ENCODE measurements at places on chromosomes 2 and 18.

GRCh38 chr2:205715831-205716525, 33.7 kb downstream of the NRP2 start:
- no peak for DNase-seq

DNA sequence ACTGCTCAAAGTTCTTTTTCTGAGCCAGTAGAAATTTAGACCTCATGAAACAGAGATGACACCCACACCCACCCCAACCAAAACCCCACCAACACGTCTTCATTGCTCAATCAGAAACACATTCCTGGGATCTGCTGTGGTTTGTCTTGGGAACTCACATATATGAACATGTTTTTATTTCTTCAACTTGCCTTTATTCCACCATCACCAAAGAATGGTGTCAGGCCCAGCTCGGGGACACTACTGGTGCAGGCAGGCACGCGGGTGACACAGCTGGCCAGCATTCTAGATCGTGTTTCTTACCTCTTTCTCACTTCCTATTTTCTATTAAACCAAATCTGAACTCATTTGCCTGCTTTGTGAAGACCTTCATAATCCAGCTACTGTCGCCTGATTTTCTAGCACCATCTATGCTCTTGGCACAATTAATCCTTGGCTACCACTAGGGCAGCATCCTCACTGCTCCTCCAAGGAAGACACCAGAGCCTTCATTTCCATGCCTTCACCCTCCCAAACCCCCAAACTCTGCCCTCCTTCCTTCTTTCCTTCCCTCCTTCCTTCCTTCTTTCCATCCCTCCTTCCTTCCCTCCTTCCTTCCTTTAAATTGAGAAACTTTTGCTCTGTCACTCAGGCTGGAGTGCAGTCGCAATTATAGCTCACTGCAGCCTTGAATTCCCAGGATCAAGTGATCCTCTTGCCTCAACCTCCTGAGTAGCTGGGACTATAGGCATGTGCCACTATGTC, 157.1 kb downstream of the BCL2 start:
- DNase-seq, result no peak

DNA sequence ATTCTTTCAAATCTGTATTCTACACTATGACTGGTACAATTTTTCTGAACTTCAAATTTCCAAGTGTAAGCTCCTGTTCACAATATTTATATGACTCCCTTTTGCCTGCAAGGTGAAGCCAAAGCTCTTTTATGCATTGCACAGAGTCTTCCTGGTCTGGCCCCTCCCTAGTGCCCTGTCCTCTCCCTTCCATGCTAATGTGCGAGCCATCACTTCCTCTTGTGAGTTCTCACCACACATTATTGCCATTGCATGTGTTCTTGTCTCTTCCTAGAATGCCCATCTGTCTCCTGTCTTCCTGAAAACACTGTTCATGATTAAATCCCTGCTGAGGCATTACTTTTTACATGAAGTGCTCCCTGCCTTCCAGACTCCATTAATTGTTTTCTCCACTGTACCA, 169.9 kb downstream of the MC4R start:
- no peak for DNase-seq

DNA sequence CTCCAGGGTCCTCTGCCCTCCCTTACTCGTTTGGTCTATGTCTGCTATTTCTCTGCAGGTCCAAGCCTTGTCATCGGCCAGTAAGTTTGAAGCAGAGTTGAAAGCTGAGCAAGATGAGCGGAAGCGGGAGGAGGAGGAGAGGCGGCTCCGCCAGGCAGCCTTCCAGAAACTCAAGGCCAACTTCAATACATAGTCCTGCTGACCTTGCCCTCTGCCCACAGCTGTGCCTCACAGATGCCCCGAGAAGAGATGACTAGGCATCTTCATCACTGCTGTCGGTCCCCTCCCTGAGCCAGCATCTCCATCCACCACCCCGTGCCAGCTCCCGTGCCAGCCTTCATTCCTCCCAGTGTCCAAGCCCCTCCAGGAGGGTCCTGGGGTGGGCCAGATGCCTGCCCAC, 15.6 kb upstream of the GIGYF2 start:
- DNase-seq, result no peak

GRCh38 chr2:67243919-67244318, 153.2 kb upstream of the ETAA1 start:
- no peak for DNase-seq

- no peak for DNase-seq
These were observed 849 bp upstream of the CYP27C1 start for GRCh38 chr2:127220768-127221527.

DNA sequence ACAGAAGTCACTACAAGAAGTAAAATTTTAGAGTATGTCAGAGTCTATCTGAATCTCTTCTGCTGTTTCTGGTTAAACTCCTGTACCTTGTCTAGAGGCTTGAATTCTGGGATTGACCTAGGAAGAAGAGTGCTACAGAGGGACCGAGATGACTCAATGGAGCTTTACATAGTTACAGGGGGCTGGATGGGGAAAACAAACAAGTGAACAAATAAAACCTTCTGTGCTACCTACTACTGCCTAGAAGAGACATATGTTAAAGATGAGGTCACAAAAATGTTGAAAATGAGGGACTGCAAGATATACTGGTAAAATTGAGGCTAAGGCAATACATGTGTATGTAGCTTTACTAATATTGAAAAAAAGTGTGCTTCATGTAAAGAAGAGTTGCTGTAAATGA, 265.4 kb upstream of the TFPI start:
- no peak for DNase-seq

GRCh38 chr2:95231723-95232122, 24.4 kb downstream of the ZNF892 start:
- DNase-seq, result peak; percentile 63

GRCh38 chr2:139925903-139926302, 1145.7 kb upstream of the NXPH2 start:
- no peak for DNase-seq

- DNase-seq, result no peak
These were observed 58.2 kb upstream of the MEX3C start for GRCh38 chr18:51255693-51256092.

DNA sequence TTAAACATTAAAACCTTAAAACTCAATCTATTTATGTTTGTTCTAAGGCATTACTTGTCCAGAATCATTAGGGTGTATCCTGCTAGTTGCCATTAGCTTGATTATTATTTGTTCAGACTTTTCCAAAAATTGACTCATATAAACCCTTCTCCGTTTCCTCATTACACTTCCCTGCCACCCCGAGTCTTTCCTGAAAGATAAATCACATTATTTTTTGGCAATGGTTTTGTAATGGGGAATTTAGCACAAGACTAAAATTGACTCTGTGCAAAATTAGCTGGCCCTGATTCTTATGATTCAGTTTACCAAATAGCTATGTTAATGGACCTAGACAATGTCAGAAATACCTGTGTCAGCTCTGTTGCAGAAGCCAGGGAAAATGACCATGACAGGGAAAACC, 112.2 kb upstream of the NT5C1B start:
- no peak for DNase-seq

- DNase-seq, result no peak
These were observed 167.7 kb downstream of the VAPA start for GRCh38 chr18:10081492-10081891.

- no peak for DNase-seq
These were observed 31.6 kb downstream of the SUCLG1 start for GRCh38 chr2:84427235-84428138.

DNA sequence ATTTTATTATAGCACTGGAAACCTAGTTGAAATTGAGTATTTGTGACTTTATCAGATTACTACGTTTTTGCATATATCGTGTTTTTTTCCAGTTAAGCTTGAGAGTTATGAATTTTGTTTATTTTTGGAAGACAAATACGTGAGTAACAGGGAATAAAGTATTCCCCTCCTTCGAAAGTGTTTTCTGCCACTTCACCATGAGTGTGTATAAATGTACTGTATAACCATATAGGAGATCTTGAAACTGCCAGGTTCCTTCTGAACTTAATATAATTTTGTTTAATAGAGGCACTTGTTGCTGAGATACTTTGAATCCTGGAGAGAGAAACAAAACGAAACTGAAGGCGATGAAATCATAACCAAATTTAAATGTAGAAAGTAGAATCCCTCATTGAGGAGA, 1004.4 kb upstream of the ZEB2 start:
- no peak for DNase-seq

DNA sequence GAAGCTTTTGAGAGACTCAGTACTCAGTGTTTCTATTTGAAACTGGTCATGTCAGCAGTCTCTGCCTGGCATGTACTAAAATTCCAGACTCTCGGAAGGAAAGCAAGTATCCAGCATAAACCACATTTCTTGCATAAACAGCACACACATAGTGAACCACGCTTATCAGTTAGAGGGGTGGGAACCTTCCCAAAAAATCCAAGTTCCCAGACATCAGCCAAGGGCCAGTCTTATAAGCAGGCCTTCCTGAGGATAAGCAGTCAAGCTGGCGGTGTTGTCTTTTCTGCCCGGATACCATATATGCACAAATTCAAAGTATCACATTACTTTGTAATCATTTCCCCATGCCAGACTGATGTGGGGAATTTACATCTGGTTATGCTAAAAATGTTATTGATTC, 73.6 kb downstream of the ST6GAL2 start:
- DNase-seq, result no peak

DNA sequence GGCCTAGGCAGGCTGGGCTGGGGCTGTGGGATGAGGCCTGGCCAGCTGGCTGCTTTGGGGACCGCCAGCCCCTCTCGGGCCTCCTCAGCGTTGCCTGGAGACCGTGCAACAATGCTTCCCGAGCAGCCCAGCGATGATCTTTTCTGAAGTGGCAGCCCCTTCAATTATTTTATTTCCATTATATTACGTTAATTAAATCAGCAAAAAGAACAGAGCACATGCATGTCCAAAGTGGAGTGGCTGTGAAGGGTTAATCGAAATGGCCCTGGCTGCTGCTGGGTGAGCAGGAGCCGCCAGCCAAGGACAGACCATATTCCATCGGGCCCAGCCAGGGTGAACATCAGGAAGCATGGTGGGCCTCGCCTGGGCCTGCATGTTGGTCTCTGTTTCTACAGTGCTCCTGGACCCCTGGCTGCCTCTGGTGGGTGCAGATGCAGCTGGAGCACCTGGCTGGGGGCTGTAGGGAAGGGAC, 245.5 kb downstream of the MYCN start:
- DNase-seq, result no peak

GRCh38 chr2:105373344-105373781, 25.5 kb downstream of the FHL2 start:
- DNase-seq, result no peak

GRCh38 chr2:20487392-20488174, 40.7 kb downstream of the RHOB start:
- DNase-seq, result no peak

GRCh38 chr2:158633261-158633660, 161.9 kb upstream of the DAPL1 start:
- no peak for DNase-seq

GRCh38 chr2:24768013-24768412, 25.2 kb downstream of the PTRHD1 start:
- no peak for DNase-seq

DNA sequence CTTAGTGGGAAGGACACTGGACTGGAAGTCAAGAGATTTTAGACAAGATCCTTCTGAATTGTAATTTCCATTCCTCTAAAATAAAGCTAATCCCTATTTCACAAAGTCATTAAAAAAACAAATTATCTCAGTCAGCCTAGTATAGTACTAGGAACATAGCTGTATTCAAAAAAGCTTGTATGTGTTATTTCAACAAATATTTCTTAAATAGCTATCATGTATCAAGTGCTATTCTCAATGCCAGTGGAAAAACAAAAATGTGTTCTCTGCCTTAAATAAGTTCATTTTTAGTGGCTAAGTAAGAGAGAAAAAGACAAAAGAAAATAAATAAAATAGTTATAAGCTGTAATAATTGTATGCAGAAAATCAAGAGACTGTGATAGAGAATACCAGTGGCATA, 541.8 kb upstream of the CDH2 start:
- no peak for DNase-seq

- DNase-seq, result no peak
These were observed 127.7 kb downstream of the TNS1 start for GRCh38 chr2:217875138-217875537.

GRCh38 chr2:9757501-9758264, 85.6 kb upstream of the TAF1B start:
- DNase-seq, result no peak

- peak; percentile 67 for DNase-seq
These were observed 17.2 kb downstream of the IFIH1 start for GRCh38 chr2:162301151-162301804.

GRCh38 chr2:190838492-190838910, 42.1 kb upstream of the GLS start:
- no peak for DNase-seq

DNA sequence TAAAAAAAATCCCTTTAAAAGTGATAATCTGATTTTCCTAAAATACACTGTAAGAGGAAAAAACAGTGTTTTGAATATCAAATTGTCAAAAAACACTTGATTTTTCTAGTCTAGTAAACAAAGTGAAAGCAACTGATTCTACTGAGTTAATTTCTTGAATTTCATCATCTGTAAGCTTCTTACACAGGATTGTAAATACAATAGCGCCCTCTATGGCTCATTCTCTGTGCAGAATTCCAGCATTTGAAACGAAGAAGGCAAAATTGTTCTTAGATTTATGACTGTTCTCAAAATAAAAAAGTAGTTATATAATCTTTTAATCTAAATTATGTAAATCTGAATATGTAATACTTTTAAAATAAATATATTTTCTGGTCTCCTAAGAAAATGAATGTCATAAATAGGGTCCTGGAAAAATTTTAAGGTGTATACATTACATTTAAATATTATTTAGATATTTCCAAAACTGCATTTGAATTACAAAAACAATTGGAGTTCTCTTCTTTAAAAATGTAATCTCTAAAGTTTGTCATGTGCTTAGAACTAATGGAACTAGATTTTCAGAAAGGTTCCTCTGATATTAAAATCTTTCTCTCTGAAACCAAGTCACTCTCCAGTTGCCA, 176.9 kb upstream of the MC4R start:
- DNase-seq, result peak; percentile 78

- no peak for DNase-seq
These were observed 406.1 kb upstream of the SOX11 start for GRCh38 chr2:5285872-5286769.

DNA sequence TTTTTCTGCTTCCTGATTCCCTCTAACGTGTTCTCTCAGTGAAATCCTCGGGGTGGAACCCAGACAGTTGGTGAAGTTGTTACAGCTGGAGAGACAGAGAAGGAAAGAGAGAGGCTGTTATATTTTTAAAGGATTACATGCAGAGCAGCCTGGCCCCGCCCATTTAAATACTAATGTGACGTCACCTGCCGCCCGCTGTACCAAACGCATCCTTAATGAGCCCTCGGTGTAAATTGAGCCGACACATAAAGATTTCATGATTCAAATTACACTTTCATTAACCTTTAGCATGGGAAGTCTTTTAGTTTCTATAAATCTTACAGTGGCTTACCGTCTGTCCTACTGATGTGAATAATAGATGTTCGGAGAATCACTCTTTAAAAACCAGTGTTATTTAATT, 164.0 kb upstream of the SIX3 start:
- peak; percentile 60 for DNase-seq

DNA sequence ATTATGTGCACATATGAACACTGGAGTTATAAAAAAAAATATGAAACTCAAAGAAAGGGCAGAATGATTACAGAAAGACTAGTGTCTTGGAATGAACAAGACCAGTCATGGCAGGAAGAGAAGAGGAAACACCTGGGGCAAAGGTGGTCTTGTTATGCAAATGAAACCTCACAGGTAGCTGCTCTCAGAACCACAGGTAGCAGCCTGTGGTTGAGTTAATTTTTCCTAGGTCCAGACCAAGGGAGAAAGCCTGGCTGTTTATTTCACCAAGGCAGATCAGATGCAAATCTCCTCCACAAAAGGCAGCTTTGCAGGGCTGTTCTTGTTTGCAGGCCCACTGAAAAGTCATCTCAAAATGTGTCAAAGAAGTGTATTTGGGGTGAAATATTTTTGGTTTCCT, 785.8 kb downstream of the RNF144A start:
- no peak for DNase-seq
